ENCODE measurements at places on chromosomes 11 and 22.

- no peak for DNase-seq
Observed at GRCh38 chr22:40890881-40891280, 29.0 kb upstream of the DNAJB7 start.

GRCh38 chr22:11616811-11617210, 3911.2 kb upstream of the OR11H1 start:
- DNase-seq: no peak

DNA sequence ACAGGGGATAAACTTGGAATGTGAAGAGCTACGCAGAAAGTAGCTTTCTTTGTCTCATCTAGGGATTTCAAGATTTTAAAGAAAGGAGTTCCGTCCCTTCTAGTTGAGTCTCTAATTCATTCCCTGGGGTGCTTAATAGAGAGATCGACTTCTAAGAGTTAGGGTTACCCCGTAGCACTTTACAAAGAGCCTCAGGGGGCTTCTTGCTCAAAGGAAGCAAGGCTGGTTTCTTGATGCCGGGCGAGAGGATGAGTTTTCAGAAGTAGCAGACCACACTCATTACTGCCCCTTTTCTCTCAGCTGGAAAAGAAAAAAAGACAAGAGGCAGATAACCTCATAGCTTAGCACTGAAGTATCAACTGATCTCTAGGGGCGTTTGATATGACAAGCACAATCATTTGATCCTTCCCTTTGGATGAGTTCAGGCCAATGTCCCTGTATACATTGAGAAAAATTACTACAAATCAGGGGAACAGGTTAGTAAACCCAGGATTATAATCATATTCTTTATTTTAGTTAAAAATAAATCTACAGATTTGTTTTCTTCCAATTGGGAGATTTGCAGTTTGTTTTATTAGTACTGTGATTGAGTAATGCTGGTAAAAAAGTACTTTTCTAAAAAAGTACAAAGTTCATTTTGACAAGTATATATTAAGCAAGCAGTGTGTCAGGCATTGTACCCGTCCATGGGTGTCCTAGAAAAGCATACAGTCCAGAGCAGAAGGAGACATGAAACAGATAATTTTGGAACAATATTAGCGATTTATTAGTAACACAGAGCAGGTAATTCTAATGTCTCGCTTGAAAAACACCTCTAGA, 18.7 kb downstream of the ELMOD1 start:
- DNase-seq: no peak

DNA sequence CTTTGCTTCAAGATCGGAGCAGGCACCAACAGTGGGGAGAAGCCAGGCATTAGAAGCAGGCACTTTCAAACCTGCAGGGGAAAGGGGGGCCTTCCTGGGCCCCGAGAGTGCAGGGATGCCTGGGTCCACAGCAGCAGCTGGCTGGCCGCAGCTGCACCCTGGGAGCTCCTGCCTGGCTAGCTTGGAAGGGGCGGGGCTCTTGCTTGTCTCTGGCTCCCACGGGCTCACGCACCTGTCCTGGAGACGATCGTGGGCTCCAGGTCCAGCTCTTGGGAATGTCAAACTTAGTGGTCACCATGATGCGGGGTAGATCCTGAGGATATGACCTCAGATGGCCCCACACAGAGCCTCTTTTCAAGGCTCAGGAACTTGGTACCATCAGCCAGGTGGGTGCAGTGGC, 1673.2 kb downstream of the LRRC4C start:
- no peak for DNase-seq

- no peak for DNase-seq
Observed at GRCh38 chr22:48849963-48850657, 977.6 kb downstream of the BRD1 start.

DNA sequence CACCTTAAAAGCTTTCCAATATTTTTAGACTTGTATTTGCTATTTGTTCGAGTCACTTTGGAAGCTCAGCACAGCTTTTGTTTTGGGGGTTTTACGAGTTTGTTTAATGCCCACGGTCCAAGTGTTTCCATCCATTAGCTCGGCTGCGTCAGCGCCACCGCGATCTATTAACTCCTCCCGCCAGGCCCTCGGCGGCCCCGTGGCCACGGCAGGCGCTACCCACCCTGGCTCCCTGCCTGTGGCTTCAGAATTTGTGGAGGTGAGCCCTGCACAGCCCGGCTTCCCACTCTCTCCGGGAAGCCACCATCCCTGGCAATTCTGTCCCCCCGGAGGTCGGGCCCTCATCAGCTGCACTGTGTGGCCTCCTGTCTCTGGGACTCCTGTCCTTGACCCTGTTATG, 648.5 kb downstream of the BRD1 start:
- no peak for DNase-seq

DNA sequence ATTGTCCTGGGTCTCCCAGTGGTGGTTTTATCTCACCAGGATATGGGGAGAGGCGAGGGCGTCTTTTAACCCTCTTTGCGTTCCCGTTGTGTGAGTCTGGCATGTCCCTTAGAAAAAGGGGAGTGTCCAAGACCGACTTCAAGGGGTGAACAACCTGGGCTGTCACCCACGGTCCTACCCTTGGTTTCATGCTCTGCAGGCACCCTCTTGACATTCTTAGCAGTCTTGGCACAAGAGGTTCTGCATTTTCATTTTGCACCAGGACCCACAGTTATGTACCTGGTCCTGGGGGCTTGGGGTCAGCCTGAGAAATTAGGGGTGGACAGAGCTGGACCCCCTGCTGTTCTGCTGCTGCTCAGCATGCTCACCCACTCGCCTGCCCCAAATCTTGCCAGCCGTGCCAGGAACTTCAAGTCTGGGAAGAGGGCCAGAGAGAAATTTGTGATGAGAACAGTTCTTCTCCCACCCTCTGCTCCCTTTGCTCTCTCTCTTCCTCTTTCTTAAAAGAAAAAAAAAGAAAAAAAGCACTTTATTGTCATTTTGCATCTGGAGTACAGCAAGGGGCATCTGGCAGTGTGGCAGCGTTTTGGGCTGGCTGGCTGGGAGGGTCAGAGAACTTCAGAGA, 471.2 kb downstream of the MIAT start:
- no peak for DNase-seq

- no peak for DNase-seq
Observed at GRCh38 chr11:125180413-125181305, 16.1 kb downstream of the PKNOX2 start.

DNA sequence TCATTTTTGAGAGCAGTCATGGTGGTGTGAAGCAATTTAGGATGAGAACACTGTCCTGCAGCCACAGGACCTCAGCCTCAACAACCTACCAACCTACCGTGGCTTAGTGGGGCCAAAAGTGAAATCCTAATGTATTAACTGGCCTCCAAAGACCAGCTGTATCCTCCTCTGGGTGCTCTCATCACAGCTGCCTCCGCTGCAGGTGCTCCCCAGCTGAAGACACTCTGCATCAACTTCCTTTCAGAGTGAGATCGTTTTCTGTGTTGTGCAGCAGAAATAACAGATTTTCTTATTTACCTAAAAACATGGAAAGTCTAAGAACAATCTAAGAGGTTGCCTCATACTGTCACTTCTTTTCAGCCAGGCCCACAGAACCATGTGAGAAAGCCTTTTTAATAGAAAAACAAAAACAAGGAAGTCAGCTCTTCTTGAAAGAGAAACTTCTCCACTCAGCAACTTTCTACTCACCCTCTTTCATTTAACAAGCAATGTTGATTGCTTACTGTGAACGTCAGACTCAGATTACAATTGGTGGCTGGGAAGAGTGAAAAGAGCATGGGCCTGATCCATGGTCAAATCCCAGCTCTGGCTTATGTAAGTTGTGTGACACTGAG, 136.1 kb downstream of the TENM4 start:
- no peak for DNase-seq

DNA sequence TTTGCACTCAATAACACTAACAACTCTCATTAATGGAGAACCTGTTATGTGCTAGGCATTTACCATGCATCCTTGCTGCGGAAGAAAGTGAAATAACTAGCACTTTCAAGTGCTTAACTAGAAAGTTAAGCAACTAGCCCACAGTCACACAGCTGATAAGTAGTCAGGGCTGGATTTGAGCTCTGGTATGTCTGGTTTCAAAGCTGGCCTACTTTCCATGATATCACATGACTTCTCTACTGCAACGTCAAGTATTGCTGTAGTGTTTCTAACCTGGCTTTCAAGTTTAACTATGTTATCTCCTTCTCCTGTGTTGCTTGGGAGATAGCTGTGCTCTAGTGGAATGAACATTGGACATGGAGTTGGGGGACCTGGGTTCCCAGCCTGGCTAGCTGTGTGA, 12.1 kb downstream of the SLC15A3 start:
- no peak for DNase-seq

GRCh38 chr11:33262011-33262645, 4.9 kb downstream of the HIPK3 start:
- no peak for DNase-seq

- no peak for DNase-seq
Observed at GRCh38 chr11:46759196-46759595, 40.2 kb downstream of the F2 start.

DNA sequence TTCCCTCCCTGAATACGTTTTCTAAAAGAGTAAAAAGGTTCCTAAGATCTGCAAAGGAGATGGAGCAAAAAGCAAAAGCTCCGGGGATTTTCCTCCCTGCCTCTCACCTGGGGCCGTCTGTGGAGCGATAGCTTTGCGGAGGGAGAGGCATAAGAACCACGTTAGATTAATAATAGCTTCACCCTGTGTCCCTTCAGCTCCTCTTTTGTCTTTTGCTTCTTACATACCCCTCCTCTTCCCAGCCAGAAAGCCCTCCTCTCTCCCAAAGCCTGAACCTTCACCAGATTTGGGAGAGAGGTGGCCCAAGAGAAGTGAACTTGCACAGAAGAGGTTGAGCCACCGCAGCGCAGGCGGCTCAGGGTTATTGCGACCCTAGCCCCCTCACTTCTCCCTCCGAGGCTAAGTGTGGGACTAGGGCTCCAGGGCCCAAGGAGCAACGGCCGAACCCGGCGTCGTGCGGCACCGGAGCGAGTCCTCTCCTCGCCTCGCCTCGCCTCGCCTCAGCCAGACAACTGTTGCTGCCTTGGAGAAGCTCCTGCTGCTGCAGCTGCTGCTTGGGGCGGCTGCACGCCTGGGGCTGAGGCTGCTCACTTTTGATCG, 97.6 kb upstream of the HSD17B12 start:
- no peak for DNase-seq

Data from stimulated activated CD4-positive, alpha-beta T cell treated with anti-CD3 and anti-CD28 coated beads, Interleukin-15, amount 100 ng/mL, for 1 hour (primary cell).